ENCODE measurements at places on chromosomes 12 and 14. TPM values are rescaled to one million over a fixed set of nuclear protein-coding genes. Genes with fewer than 3 reads are reported as not detected.
A peak's percentile ranks its signal among the peaks of the same experiment; 100 is the strongest.

The TSPAN8 gene
- not detected for total RNA-seq

The SERPINA1 gene
- 0.31 TPM for total RNA-seq

The PPM1H gene
- not detected for total RNA-seq

The ASIC1 gene
- total RNA-seq = not detected

The MYF5 gene
- not detected for total RNA-seq

The OR4E2 gene
- not detected for total RNA-seq

The ADAM20 gene
- total RNA-seq = 0.86 TPM

The MYL6 gene
- total RNA-seq = 921 TPM

The SPX gene
- total RNA-seq = 0.54 TPM

The LMO3 gene
- total RNA-seq = not detected

DNA sequence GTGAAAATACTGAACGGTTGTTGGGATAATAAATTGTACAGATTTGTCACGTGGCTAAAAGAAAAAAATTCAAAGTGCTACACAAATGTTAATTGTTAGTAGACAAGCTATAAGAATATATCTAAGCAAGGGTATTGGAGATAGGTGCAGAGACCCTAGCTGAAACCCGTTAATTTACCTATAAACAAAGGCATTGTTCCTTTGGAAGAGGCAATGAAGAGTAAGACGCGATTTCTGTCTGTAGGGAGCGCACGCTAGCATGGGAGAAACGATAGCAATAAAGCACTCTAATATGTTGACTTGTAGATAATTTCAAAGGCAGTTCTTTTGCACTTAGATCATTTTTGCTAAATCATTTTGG, 565 bp downstream of the CCDC77 start:
- no peak for DNase-seq

DNA sequence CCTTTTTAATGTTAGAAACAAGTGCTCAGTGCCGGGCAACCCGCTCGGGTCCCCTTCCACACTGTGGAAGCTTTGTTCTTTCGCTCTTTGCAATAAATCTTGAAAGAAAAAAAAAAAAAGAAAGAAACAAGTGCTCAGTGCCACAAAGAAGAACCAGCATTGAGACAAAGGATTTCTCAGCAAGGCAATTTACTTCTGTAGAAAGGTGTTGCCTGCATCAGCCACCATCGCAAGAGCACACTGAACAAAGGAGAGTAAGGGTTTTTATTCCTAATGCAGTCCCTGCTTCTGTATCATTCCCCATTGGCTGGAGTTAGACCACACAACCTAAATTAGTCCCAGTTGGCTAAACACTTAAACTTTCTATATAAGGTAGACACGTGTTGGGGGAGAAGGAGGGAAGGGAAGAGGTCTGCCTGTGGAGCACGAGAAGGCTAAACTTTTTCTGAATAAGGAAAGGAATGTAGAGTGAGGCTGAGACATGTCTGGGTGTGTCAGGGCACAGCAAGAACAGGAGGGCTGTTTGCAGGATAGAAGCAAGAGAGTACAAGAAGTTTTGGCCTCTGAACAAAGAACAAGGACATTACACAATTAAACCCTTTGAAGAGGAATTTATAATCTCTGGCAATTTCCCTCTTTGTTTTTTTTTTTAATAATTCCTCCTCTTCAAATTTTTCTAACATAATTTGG, 21.4 kb downstream of the KLRF2 start:
- no peak for DNase-seq

DNA sequence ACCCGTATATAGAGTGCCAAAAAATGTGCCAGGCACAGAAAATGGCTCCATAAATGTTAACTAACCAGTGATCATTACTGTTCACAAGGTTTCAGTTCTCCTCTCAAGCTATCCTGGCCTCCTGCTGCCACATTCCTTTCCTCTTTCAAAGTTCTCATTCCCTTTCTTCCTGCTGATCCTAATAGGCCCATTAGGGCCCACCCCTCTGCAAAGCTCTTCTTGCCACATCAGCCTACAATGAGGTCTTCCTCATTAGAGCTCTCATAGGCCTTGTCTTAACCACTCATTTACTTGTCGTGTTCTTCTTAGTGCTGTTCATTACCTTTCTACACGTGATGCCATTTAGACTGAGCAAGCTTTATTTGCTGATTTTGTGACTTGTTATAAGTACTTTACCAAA, 40.5 kb downstream of the RPS29 start:
- no peak for DNase-seq

- no peak for DNase-seq
Measured at GRCh38 chr14:79493081-79493645, 718.1 kb downstream of the DIO2 start.

- DNase-seq = no peak
Measured at GRCh38 chr12:18454330-18454729, 193.0 kb downstream of the PIK3C2G start.

DNA sequence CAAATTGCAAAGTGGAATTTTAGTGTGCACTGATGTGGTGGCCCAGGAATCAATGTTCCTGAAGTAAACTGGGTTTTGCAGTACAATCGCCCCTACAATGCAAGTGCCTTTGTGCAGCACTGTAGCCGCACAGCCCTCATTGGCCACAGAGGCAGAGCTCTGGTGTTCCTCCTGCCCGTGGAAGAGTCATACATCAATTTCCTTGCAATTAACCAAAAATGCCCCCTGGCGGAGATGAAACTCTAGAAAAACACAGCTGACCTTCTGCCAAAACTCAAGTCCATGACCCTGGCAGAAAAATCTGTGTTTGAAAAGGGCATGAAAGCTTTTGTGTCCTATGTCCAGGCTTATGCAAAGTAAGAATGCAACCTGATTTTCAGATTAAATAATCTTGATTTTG, 117.9 kb upstream of the PRB2 start:
- DNase-seq = no peak

GRCh38 chr12:109606320-109607028, 32.9 kb downstream of the MVK start:
- DNase-seq = no peak

DNA sequence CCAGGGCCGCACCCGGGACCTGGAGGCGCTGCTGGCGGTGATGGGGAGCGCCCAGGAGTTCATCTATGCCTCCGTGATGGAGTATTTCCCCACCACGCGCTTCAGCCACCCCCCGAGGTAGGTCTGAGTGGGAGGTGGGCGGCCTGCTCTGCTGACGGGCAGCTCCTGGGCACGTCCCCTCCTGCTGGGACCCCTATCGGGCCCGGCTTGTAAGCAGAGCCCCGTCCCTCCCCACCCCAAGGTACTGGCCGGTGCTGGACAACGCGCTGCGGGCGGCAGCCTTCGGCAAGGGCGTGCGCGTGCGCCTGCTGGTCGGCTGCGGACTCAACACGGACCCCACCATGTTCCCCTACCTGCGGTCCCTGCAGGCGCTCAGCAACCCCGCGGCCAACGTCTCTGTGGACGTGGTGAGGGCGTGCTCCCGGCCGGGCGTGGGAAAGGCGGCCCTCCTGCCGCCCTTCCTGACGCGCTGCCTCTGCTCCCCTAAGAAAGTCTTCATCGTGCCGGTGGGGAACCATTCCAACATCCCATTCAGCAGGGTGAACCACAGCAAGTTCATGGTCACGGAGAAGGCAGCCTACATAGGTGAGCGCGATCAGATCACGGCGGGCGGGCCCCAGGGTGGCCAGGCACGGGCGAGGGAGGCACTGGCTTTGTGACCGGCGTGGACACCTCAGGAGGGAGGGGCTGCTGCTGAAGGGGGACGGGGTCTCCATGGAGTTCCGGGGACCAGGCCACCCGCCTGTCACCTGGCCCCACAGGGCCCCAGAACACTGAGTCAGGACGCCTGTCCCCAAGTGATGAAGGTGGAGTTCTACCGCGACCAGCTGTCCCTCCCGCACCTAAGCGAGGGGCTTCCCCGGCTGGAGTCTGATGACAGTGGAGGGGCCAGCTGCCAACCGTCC, 7.3 kb downstream of the PLD4 start:
- DNase-seq = peak; percentile 18

DNA sequence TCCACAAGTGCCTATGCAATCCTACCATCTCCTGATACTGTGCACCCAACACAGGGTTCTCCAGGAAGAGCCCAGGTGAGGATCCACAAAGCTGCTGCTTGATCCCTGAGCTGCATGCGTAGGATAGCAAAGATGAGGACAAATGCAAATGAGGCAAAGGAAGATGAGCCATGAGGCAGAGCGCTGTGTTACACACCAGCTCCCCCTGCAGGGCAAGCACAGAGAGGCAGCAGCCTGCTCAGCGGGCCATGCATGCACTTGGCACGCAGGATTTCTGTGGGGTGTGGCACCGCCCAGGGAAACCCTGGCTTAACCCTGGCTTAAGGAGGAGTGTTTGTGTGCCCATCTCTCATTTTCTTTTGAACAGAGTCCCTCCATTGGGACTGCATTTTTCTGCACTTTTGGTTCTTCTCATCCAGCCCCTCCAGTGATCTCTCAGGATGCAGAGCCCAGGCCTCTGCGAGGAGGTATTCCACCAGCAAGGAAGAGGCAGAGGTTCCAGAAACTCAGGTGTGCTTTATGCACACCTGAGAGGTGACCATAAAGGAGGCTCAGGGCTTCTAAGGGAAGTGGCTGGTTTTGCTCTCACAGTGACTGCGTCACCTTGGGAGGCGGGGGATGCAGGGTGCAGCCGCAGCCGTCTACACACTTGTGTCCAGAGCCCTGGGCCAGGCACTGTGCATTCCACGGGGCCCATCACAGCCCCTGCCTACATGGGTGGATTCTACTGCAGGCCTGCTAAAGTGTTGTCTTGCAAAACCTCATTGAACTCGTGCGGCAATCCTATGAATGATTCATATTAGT, 973.3 kb upstream of the TMEM132C start:
- no peak for DNase-seq

GRCh38 chr12:10571141-10571540, 42.3 kb downstream of the MAGOHB start:
- DNase-seq = no peak

DNA sequence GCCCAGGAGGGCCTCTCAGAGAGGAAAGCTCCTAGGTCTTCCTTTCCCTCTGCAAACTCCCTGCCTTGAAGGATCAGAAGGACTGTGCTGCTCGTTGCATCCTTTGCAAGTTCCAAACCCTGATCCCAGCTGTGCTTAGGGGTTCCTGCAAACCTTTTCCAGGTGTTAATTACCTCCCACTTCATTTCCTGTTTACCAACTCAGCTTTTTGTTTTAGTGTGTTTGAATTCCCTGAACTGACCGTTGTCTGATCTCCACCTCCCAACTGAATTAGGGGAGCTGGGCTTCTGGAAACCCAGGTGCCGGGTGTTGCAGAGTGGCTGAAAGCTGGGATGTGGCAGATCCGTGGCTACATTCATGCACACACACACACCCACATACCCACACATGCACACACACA, 20.6 kb upstream of the BDKRB1 start:
- no peak for DNase-seq

GRCh38 chr14:99968191-99968920, 96.9 kb upstream of the EVL start:
- no peak for DNase-seq

DNA sequence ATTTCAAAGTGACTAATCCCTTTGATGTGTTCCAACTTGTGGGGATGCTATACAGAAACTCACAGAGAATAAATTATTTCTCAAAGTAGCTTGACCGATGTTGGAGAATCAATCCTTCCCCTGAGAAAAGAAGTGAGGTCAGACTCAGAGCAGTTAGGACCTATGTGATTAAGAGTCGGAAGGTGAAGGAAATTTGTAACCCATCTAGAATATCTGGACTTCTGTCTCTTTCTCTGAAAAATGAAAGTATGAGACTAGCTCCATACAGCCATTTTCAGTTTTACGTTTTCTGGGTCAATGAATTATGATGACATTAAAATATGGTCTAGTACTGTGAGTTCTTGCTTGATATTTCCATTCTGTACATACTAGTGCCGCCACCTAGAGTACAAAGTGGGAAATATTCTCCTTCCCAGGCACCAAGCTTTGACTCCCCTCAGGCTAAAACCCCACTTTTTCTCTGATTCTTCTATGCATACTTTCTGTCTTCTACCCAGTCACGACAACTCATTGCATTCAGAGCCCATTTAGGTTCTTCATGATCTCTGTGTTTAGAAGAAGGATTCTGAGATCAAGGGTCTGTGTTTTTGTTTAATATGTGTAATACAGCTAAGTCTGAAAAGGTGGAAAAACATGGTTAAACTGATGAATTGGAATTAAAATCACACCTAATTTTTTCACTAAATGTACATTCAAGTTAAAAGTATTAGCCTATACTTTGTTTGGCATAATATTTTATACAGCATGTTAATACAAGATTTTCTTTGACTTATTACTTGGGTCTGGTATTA, 6.9 kb upstream of the NTS start:
- DNase-seq = no peak

DNA sequence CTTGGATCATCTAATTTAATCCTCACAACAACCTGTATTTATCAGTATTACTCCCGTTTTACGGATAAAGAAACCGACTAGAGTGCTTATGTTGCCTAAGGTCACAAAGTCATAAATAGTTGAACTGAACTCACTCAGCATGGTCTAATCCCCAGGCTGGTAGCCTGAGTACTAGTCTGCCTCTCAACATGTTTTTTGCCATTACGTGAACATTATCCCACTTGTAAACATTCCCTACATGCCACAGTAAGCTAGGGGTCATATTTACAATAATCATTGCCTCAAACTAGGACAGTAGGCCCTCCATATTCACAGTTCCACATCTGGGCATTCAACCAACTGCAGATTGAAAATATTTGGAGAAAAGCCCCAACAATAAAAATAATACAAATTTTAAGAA, 12.1 kb downstream of the SNRPF start:
- DNase-seq = no peak

- DNase-seq = no peak
Measured at GRCh38 chr14:56885825-56886224, 75.5 kb upstream of the OTX2 start.

GRCh38 chr12:18145924-18146323, 55.9 kb upstream of the RERGL start:
- no peak for DNase-seq

DNA sequence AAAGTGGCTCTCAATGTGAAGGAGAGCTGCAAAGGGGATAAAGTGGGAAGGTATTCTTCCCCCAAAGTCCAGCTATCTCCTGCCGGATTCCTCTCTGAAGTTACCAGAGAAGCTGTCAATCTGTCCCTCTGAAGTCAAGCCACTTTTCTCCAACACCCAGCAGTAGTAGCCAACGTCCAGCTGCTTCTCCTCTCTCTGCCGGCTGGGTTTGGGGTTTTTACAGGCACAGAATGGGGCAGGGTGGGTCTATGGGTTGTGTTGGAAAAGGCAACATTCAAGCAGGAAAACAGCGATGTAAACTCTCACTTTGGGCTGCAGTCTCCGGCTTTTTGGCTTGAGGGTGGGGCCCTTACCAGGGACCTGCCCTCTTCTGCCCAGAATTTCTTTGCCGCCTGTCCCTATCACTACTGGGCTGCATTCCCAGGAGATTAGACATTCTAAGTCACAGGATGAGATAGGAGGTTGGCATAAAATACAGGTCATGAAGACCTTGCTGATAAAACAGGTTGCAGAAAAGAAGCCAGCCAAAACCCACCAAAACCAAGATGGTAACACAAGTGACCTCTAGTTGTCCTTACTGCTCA, 16.3 kb downstream of the CAPZA3 start:
- DNase-seq = no peak
